ENCODE measurements at places on chromosomes 2 and 18. TPM values are rescaled to one million over a fixed set of nuclear protein-coding genes. Genes with fewer than 3 reads are reported as not detected.

GRCh38 chr2:80323610-80324009 lies 19.1 kb upstream of the LRRTM1 start:
- no peak overlapping the region for H3K27ac ChIP-seq
- no peaks in the 10 kb centered on the region for H3K36me3 ChIP-seq
- peaks cover 6% of the 10 kb centered on the region for H3K4me1 ChIP-seq
- no peak overlapping the region for H3K4me3 ChIP-seq
- H3K27me3 ChIP-seq, result peaks cover 13% of the 10 kb centered on the region

DNA sequence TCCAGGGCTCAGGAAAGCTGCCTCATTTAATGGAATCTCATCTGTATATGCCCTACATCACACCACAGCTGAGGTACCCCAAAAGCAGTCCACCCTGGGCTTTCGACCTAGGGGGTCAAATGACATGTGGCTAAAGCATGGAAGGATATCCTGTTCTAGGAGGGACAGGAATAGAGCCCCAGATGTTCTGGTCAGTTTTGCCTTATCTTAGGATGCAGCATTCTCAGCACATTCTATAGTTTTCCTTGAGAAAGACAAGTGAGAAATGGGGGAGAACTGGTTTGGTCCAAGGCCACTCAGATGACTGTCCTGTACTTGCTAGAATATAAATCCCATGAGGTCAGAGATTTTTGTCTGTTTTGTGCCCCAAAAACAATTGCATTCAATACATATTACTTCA lies 688.0 kb upstream of the ZEB2 start:
- no peaks in the 10 kb centered on the region for H3K27me3 ChIP-seq
- H3K36me3 ChIP-seq, result no peaks in the 10 kb centered on the region
- H3K4me1 ChIP-seq, result peaks cover 10% of the 10 kb centered on the region
- peak; percentile 9 for DNase-seq
- no peak overlapping the region for H3K27ac ChIP-seq

DNA sequence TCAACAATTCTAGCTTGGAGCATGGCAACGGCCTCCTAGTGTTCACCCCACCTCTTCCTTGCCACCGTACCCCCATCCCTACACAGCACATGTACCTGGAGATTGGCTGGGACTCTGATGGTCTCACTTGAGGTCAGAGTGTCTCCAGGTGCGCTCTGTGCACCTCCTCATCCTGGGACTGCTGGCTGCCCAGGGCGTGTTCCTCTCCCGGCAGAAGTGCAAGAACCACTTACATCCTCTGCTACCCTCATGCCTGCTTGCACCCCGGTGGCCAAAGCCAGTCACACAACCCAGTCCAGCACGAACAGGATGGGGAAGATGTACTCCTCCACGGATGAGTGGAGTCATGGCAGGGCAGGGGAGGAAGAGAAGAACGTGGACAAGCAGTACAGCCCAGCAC lies 151.5 kb downstream of the ASB1 start:
- no peak overlapping the region for H3K27ac ChIP-seq
- H3K4me1 ChIP-seq, result no peaks in the 10 kb centered on the region
- peaks cover 15% of the 10 kb centered on the region for H3K27me3 ChIP-seq
- DNase-seq, result no peak

GRCh38 chr18:36693931-36694620 lies 134.7 kb downstream of the TPGS2 start:
- peaks cover 25% of the 10 kb centered on the region for H3K27me3 ChIP-seq
- no peak overlapping the region for H3K27ac ChIP-seq
- H3K36me3 ChIP-seq, result no peaks in the 10 kb centered on the region
- no peak for DNase-seq
- no peak overlapping the region for H3K4me3 ChIP-seq

GRCh38 chr2:237639052-237639835 lies 11.9 kb downstream of the LRRFIP1 start:
- no peak overlapping the region for H3K27ac ChIP-seq
- no peak overlapping the region for H3K4me3 ChIP-seq
- H3K36me3 ChIP-seq, result no peaks in the 10 kb centered on the region
- H3K27me3 ChIP-seq, result peaks cover 32% of the 10 kb centered on the region

- H3K36me3 ChIP-seq, result no peaks in the 10 kb centered on the region
- no peaks in the 10 kb centered on the region for H3K4me1 ChIP-seq
These were observed 70.4 kb upstream of the HDAC4 start for GRCh38 chr2:239471011-239471792.

- no peaks in the 10 kb centered on the region for H3K4me1 ChIP-seq
- peaks cover 91% of the 10 kb centered on the region for H3K36me3 ChIP-seq
- H3K27ac ChIP-seq, result no peak overlapping the region
- no peaks in the 10 kb centered on the region for H3K27me3 ChIP-seq
These were observed 36.9 kb downstream of the MSH6 start for GRCh38 chr2:47819834-47820233.

Gene RTP5
- total RNA-seq, result not detected

Gene CYP27A1
- 0.20 TPM for total RNA-seq

Gene IL36A
- not detected for total RNA-seq

Gene RNASEH1
- total RNA-seq, result 44.1 TPM

Gene SERPINB8
- 0.09 TPM for total RNA-seq

Gene RNF25
- total RNA-seq, result 19.0 TPM

DNA sequence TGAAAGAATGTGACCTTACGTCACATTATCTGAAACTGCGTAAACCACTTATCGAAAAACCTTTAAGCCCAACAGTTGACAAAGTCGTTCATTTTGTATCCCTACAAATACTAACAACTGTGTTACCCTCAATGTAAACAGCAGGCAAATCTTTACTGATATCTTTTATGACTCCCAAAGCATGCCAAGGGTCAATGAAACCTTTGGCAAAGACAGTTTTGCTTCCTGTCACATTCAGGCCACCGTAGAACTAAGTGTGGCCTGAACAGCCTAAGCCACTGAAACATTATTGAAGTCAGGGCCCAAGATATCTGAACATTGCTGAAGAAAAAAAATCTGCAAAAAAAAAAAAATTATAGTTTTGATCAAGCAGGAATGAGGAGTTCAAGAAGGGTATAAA lies 77.3 kb downstream of the FAM124B start:
- no peaks in the 10 kb centered on the region for H3K36me3 ChIP-seq
- DNase-seq, result no peak
- no peaks in the 10 kb centered on the region for H3K4me1 ChIP-seq
- H3K27me3 ChIP-seq, result no peaks in the 10 kb centered on the region
- no peak overlapping the region for H3K27ac ChIP-seq
- no peak overlapping the region for H3K4me3 ChIP-seq

DNA sequence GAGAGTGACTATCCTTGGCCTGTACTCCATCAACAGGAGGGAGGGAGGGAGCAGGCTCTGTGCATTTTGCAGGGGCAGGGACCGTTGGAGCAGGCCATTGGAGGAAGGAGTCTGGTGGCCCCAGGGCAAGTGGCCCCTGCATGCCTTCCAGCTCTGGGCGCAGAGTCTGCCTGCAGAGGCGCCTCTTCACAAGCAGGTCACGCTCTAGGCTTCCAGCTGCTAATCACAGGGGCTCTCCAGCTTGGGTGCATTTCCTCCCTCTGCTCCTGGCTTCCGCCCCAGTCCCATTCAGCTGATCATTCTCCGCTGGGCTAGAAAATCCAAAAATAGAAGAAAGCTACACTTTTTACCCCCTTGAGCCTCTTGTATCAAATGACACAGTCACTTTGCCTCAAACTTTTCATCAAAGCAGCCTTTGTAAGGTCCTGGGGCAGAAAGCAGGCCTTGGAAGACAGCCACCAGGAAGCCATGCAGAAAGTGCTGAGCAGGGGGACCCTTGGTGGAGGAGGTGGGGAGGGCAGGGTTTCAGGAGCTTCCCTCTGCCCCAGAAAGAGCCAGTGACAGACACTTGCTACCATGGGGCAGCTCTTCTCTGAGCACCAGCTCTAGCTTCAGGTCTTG lies 11.3 kb downstream of the TMEM247 start:
- H3K27ac ChIP-seq, result no peak overlapping the region
- H3K27me3 ChIP-seq, result peaks cover 11% of the 10 kb centered on the region
- H3K4me3 ChIP-seq, result no peak overlapping the region
- no peaks in the 10 kb centered on the region for H3K36me3 ChIP-seq
- no peak for DNase-seq

Gene MARCHF4
- total RNA-seq, result not detected

Gene ICA1L
- total RNA-seq, result 0.74 TPM

Gene HRH4
- not detected for total RNA-seq

Gene AMER3
- total RNA-seq, result not detected

- no peak for DNase-seq
- no peaks in the 10 kb centered on the region for H3K4me1 ChIP-seq
- H3K36me3 ChIP-seq, result no peaks in the 10 kb centered on the region
- no peak overlapping the region for H3K4me3 ChIP-seq
These were observed 35.4 kb downstream of the PGAP1 start for GRCh38 chr2:196891136-196891535.

DNA sequence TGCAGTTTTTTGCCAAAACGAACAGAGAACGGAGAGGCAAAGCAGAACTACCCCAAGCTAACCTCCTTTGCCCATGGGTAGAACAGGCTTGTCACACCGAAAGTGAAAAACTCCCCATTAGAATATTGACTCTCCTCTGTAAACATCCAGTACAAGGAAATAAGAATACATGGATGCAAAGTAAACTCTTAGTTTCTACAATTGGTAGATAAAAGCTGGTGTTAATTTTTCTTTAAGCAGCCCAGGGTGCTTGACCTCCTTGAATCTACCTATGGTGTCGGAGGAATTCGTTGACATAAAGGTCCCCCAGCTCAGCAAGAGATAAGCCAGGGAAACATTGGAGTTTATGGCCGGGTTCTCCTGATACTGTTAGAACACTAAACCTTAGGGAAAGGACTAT lies 48.4 kb upstream of the DSG1 start:
- no peaks in the 10 kb centered on the region for H3K4me1 ChIP-seq
- H3K27ac ChIP-seq, result no peak overlapping the region
- no peaks in the 10 kb centered on the region for H3K36me3 ChIP-seq
- H3K27me3 ChIP-seq, result no peaks in the 10 kb centered on the region
- DNase-seq, result no peak

Gene PAX8
- total RNA-seq, result 2.1 TPM

Gene GPD2
- 18.0 TPM for total RNA-seq

DNA sequence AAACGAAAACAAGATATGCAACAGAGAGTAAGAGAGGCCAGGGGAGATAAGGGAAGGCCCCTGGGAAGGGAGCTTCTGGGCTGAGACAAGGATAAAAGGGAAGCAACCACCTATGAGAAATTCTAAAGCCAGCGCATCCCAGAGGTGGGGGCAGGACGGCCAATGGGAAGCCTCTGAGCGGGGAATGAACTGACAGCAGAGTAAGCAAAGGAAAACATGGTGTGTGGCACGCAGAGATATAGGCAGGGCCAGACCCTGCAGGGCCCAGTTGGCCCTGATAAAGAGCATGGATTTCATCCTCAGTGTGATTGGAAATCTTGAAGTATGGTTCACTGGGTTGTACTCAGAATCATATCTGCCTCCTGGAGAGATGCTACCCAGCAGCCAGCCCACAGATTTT lies 78.7 kb downstream of the IRS1 start:
- H3K27ac ChIP-seq, result no peak overlapping the region
- peak; percentile 5 for DNase-seq
- no peaks in the 10 kb centered on the region for H3K36me3 ChIP-seq

DNA sequence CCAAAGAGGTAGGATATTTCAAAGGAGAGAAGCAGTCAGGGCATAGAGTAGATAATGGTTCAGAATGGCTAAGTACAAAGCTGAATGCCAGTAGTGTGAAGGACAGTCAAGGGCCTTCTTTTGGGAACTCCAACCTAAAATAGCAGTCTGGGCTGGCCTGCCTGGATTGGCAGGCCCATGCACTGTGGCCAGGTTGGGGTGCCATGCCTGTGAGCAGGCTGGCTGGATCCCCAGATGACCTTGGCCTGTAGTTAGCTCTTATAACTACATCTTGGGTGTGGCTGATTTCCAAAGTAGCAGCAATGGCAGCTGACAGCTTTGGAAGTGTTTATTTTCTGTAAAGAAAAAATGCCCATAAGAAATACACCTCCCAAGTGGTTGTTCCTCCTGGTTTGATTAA lies 51.5 kb upstream of the ITGB6 start:
- no peak overlapping the region for H3K27ac ChIP-seq
- no peak overlapping the region for H3K4me3 ChIP-seq
- no peaks in the 10 kb centered on the region for H3K36me3 ChIP-seq
- no peak for DNase-seq
- H3K4me1 ChIP-seq, result no peaks in the 10 kb centered on the region

Gene CIB4
- total RNA-seq, result not detected

Gene ZNF514
- total RNA-seq, result 13.8 TPM

Gene POMC
- total RNA-seq, result not detected

GRCh38 chr18:45403341-45404049 lies 211.8 kb upstream of the SLC14A2 start:
- no peaks in the 10 kb centered on the region for H3K36me3 ChIP-seq
- H3K4me1 ChIP-seq, result no peaks in the 10 kb centered on the region
- DNase-seq, result no peak
- no peaks in the 10 kb centered on the region for H3K27me3 ChIP-seq
- no peak overlapping the region for H3K27ac ChIP-seq
- no peak overlapping the region for H3K4me3 ChIP-seq

Measured in K562 (cell line).